ENCODE measurements at places on chromosomes 1 and 21.

DNA sequence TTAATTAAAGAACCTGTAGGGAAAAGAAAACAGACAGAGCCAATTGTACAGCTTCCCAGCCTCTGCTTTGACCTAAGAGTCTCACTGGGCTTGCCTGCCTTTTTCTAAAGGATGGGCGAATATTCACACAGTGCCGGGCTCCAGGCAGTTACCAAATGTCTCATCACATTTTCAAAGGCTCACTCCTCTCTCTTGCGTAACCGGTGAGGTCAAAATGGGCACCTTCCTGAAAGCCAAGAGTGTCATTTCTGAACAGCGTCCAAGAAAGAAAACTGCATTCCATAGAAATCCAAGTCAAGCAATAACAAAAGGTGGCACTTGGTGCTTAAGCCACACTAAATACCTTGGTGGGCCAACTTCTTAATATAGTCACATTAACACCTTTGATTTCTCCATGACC is 710 bp upstream of the PALMD start:
- DNase-seq = no peak

DNA sequence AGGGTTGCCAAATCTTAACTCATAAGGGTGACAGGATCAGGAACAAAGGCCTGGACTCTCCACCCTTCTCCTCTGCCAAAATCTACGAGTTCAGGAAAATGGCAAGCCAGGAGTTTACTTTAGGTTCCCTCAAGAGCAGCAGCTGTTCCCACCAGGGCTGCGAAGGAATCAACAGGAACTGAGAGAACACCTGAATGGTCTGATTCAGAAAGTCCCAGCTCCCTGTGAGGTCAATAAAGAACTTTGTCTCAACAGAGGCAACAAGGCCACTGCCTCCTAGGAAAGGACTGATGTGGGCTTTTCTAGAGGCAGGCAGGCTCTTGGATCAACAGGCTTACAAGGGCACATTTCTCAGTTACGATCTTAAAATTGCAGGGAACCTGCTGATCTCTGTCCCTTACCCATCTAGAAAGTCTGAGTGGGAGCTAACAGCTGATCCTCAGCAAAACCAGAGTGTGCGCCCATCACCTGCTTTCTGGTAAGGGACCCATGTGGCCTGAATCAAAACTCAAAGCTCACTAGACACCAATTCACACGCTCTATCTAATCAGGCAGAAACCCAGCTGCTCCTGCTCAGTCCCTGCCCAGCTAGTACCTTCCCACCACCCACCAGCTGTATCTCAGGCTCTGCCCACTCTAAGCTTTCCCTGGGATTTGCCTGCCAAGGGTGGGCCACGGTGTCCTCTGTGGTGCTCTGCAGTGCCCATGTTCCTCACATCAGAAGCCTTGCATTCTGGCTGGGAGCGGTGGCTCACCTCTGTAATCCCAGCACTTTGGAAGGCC is 83.1 kb downstream of the CAPZB start:
- no peak for DNase-seq

DNA sequence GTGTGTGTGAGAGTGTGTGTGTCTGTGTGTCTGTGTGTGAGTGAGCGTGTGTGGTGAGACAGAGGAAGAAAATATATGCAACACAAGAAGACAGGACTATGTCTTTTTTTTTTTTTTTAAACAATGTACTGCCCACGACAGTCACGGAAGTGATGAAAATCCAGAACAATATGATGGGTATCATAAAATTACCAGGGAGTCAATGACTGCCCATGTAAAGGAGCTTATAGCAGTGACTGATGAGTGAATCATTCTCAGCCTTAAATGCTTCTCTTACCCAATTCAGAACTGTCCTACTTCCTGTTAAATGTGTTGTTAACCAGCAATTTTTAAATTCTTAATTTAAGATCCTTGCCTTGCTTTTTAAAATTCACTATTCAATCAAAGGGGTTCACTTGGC is 46.6 kb downstream of the RGS7 start:
- no peak for DNase-seq

GRCh38 chr1:203296460-203297073 is 8.8 kb upstream of the BTG2 start:
- no peak for DNase-seq

GRCh38 chr1:107894605-107895004 is 70.4 kb downstream of the VAV3 start:
- no peak for DNase-seq

DNA sequence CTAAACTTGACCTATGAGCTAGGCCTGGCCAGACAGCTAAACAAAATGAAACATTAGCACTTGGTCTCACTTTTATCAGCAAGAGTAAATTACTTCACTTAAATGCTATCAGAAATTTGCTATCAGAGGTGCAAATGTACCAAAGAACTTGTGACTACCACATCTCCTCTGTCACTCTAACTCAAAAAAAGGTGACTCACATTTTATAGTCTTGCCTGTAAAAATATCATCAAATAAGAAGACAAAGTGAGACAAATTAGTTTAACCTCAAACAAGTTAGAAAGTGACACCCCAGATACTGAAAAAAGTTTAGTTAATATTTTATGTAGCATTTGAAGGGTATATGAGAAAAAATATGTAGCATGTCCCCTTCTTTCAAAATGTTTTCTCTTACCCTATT is 76.9 kb downstream of the EPS15 start:
- DNase-seq = no peak

- no peak for DNase-seq
These were observed 111.8 kb downstream of the POU2F1 start for GRCh38 chr1:167332503-167332902.

- DNase-seq = no peak
These were observed 750 bp upstream of the PTGFRN start for GRCh38 chr1:116908820-116909511.

- DNase-seq = no peak
These were observed 211.5 kb downstream of the TRABD2B start for GRCh38 chr1:47785561-47786271.

DNA sequence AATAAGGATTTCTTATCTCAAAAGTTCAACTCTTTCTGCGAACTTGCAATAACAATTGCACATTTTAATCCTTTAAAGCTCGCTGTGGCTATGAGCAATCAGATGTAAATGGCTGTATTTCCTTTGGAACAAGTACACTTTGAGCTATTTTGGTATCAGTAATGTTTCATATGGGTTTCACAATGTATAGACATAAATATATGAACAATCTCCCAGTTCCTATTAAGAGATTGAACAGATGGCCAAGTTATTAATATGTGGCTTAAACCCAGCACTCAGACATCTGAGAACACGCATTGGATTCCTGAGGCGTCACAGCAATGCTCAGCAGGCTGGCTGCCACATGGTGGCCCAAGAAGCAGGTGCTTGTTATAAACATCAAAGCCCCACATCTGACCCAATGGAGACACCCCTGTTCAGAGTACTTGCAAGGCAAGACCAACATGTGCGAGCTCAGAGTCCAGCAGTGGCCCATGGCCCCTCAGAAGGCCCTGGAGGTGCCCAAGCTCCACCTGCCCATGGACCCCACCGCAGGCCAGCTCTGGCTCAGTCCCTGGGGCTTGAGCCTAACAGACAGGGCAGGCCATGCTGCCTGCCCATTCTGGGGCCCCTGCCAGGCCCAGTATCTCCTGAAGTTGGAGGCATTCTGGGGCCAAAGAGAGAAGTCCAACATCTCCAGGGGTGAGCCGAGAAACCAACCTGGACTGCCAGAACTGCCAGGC is 23.7 kb downstream of the PSMG1 start:
- no peak for DNase-seq

DNA sequence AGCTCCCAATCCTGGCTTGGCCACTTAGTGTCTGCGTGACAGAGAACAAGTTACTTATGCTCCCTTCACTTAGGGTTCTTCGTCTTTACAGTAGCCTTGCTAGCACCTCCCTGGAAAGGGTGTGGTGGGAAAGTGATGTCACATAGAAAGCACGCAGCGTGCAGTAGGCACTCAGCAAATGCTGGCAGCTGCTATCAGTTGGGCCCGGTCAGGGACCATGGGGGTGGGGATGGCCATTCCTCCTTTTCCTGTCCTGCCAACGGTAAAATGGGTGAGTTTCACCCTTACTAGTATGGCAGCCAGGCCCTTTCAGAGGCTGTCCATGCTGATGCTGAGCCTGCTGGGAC is 6.2 kb upstream of the KCNA10 start:
- DNase-seq = no peak

- no peak for DNase-seq
These were observed 43.6 kb upstream of the WNT2B start for GRCh38 chr1:112465122-112465521.

- no peak for DNase-seq
These were observed 122.3 kb downstream of the ZMYM4 start for GRCh38 chr1:35390600-35391494.

GRCh38 chr21:45027241-45028196 is 46.9 kb upstream of the ADARB1 start:
- DNase-seq = no peak

DNA sequence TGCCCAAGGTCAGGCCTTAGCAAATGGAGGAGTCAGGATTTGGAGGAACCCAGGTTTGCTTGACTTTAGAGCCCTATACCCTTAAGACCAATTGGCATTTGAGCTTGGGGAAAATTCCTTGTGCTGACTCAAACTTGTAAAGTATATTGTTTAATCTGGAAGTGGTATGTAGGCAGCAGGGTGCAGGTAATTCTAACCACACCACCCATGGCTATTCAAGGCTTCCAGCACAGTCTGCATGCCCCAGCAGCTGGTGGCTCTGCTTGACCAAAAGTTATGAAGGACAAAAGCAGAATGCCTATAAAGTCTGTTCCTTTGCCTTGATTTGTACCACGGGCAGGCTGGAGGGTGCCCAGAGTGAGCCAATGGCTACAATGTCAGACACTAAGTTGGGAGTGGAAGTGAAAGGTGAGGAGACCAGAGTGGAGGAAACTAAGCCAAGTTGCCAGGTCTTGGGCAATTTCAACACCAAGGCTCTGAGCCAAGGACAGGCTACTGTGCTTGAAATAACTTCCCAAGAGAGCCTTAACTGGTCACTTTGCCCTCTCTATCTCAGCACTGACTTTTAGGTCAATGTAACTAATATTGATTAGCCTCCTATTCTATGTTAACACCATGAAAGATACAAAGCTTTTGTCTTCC is 4.7 kb upstream of the G0S2 start:
- DNase-seq = no peak

GRCh38 chr1:234825498-234826165 is 215.7 kb upstream of the IRF2BP2 start:
- DNase-seq = no peak

- DNase-seq = no peak
These were observed 59.0 kb downstream of the ALPL start for GRCh38 chr1:21568006-21568746.

DNA sequence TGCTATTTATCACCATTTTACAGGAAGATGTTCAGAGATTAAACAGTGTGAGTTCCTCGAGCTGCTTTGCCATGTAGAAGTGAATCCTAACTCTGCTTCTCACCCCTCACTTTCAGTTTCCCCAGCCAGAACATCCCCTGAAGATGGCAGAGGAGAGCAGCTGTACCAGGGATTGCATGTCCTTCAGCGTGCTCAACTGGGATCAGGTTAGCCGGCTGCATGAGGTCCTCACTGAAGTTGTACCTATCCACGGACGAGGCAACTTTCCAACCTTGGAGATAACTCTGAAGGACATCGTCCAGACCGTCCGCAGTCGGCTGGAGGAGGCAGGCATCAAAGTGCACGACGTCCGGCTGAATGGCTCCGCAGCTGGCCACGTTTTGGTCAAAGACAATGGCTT is 16.9 kb downstream of the TENT5C start:
- no peak for DNase-seq

GRCh38 chr1:34976384-34977209 is 8.6 kb downstream of the TMEM35B start:
- no peak for DNase-seq

DNA sequence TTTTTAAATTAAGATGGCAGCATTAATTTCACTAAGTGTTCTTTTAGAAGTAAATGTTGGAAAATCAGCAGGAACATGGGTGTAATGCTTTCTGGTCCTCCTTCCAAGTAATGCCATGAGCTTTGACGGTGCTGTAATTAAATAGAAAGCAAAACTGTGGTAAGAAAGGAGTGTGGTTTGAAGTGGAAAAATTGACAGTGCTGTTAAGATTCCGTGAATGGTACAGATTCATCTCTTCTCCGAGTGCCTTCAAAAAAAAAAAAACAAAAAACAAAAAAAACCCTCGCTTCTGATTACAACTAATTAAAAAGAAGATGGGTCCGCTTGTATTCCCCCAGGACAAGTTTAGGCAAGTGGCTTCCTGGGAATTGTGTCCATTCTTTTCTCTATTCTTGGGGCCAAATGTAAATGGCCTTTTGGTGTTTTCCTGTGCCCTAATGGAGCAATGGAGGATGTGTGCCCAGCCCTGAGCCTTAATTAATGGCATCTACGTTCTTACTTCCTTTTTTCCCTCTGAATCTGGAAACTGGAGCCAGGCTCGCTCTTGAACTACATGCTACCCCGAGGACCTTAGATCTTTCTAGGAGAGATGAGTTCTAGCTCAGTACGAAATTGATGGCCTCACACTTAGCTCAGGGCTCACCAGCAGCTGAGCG is 5.1 kb downstream of the LMO4 start:
- DNase-seq = no peak

GRCh38 chr1:113282893-113283285 is 107.4 kb upstream of the MAGI3 start:
- no peak for DNase-seq

- DNase-seq = no peak
These were observed 19.4 kb upstream of the ESRRG start for GRCh38 chr1:216742625-216743024.

- DNase-seq = no peak
These were observed 13.4 kb upstream of the ASCL5 start for GRCh38 chr1:201140235-201140940.

DNA sequence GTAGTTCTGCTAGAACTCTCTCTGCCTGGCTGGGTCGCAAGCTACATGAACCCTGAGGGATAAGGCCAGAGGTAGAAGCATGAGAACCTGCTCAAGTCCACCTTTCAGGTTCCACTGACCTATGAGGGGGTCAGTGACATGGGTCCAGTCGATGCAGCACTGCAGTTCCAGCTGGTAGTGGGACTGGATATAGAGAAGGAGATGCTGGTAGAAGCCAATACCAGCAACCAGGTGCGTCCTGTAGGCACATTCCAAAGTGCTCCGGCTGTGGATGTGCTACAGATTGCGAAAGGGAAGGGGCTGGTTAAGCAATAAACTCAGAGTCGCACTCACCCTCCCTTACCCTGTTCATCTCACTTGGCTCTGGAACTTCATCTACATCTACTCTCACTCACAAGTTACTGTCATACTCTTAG is 5.7 kb downstream of the SMG5 start:
- DNase-seq = no peak

GRCh38 chr1:208090388-208091301 is 153.5 kb downstream of the PLXNA2 start:
- DNase-seq = no peak

DNA sequence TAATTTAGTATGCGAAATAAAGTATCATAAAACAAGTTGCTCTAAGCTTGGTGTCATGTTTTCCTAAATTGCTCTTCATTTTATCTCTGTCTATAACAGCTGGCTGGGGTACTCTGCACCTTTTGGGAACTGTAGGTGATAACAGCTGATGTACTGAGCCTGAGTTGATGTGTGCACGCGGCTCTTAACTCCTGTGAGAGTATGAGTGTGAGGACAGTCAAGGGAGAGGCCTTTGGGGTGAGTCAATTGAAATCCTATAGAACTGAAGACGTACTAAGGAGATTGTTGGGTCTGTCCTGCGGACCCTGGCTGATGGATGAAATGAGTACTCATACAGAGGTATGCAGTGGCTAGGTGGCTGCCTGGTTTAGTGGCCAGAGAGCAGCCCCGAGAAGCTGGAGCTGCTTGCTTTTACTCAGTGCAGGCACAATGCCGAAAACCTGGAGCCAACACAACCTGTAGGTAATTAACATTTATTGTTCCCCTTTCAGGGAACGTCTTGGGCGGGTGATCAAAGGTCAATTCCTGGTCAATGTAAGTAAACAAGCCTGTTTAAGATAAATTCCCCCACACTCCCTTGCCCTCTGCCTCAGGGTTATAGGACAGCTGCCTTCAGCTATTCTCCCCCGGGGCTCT is 188.5 kb downstream of the PRDM2 start:
- DNase-seq = no peak
